ENCODE measurements at places on chromosomes 5 and 9.

DNA sequence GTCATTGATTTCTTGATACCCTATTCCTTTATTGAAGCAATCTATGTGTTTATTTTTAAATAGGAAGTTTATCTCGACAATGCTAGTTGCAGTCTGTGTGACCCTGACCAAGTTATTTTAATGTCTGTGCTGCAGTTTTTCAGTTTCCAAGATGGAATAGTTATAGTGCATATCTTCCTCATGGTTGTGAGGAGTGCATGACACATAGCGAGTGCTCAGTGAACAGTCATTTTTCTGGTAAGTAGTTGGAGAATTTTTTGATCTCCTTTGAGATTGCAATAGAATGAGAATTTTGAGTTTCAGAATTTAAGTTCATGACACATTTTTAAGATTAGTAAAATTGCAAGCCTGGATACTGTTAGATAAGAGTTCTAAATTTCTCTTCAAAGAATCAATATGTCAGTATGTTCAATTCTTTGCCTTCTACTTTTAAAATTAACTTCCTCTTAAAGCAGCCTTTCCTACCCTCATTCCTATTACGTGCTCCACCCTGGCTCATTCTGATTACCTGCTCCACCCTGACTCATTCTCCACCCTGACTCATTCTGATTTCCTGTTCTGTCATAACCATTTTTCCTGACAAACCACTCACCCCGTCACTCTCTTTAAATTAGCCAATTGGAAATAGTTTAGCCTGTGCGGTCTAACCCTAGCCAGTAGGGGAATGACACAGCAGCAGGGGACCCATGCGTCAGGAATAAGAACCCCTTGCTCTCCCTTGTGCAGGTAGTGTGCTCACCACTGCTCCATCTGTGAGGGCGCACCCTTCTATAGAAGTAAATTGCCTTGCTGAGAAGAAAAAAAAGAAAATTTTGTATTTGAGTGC lies 30.7 kb downstream of the SPIN1 start:
- DNase-seq = no peak

- DNase-seq = no peak
Observed at GRCh38 chr9:68493541-68493940, 47.1 kb downstream of the TMEM252 start.

GRCh38 chr9:101325053-101325452 lies 59.8 kb downstream of the BAAT start:
- DNase-seq = no peak

DNA sequence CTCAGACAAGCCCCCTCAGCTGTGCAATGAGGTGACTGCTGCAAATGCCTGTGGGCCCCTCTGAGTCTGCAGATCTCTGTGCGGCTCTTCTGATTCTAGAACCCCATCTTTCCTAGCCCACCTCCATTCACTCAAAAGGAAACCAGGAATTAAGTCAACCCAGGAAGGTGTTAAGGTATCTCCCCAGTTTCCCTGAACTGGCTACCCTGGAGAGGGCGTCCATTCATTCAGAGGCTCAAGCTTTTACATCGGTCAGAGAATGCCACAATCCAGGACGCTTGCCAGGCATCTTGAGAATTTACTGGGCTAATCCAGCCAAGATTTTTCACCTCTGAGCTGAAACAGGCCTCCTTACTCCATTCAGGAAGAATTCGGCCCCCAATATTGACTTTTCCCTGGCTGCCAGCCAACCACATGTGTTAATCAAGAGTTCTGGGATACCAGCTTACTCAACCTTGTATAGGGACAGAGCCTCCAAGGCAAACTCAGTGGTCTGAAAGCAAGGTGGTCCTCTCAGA lies 889 bp upstream of the ADAMTS12 start:
- DNase-seq = peak; percentile 94

DNA sequence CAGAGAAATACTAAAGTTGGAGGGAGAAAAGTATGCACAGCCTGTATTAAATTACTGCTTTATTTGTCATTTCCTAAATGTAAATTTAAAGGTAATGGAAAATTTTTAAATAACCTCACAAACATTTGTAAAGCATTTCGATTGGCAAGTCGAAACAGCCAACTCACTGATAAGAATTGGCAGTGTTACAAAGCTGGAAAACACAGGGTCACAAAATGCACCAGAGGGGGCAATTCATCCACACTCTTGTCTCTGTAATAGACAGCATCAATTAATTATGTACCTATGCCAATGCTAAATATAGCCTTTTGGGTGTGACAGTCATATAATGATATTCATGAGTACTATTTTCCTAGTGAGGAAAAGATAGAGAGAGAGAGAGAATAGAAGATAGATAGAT lies 140.6 kb upstream of the PRLR start:
- DNase-seq = no peak

DNA sequence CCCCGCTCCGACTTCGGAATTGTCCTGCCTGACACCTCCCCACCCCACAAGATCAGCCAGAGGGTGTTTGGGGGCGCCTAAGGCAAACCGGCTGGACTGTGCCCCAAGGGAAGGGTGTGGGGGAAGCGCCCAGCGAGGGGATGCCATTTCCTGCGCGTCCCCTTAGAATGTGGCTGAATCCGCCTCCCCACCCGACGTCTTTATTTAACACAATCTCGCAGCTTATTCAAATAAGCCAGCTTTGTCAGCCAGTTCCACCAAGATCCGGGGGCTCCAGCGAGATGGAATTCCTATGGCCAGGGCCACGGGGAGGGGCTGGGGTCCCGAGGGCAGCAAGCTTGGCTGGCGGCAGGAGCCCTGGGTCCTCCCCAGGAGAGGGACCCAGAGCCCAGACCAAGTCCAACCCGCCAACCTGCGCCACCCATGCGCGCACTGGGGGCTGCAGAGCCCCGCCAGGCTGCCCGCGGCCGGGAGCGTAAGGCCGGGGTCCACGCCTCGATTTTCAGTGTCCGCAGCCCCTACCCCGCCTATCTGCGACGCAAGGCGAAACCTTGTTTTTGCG lies 7.4 kb downstream of the IRX4 start:
- DNase-seq = no peak

GRCh38 chr5:93191035-93191817 lies 389.8 kb downstream of the NR2F1-AS1 start:
- no peak for DNase-seq

- no peak for DNase-seq
Observed at GRCh38 chr9:90009447-90009846, 404.6 kb downstream of the GADD45G start.

GRCh38 chr9:76143834-76144233 lies 250.4 kb downstream of the RFK start:
- no peak for DNase-seq

DNA sequence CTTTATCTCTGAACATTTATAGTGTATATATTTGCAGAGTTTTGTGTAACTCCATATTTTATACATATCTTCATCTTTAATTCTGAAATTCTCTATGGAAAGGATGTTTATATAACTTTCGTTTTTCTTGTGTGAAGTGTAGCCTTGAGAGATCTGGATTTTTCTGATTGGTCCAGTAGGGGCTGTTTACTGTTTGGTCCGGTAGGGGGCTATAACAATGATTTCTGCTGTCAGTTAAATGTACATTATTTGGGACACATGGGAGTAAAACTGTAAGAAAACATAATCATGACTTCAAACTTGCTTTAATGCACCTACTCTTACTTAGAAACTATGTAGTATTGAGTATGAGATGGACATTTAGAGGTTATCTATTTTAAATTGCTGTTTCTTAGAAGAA lies 527.1 kb upstream of the ARRDC3 start:
- DNase-seq = no peak

GRCh38 chr5:78077369-78078068 lies 217.0 kb downstream of the AP3B1 start:
- no peak for DNase-seq

GRCh38 chr5:80711938-80712337 lies 57.2 kb upstream of the DHFR start:
- DNase-seq = no peak

DNA sequence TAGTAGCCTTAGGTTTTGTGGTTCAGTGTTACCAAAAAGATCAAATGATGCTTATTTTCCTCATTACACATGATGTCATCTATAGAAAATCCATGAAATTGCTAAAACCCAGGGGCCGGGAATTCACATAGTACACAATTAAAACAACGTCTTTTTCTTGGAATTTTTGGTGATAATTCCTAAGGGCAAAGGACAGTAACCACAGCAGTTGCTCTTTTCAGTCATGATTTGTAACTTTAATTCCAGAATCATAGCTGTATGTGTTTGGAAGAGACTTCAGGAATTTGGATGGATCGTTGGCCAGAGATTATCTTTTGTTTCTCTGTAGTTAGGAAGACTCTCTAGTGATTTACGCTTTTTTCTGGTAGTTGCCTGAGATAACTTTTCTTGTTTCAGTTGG lies 748.7 kb downstream of the TLE4 start:
- DNase-seq = peak; percentile 7

DNA sequence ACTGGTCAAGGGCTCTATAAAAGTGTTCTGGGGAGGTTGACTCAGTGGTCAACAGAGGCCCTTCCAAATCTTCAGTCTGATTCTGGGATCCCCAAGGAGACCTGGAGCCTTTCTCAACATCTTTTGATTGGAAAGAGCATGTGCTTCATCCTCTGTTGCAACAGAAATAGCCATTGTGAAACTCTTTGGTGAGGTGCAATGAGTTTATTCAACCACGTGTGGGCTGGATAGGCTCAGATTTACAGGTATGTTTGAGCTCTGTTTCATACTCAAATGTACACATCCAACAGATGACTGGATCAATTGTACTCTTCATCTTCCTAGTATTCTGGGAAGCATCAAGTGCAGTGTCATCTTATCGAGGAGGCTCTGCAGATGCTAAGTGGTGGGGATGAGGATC lies 60.5 kb downstream of the CTSL start:
- no peak for DNase-seq

- no peak for DNase-seq
Observed at GRCh38 chr5:154477382-154478223, 424 bp downstream of the HAND1 start.

GRCh38 chr9:137168573-137168903 lies 1.3 kb downstream of the LRRC26 start:
- no peak for DNase-seq

GRCh38 chr5:65142511-65143011 lies 339.2 kb downstream of the ADAMTS6 start:
- DNase-seq = no peak

DNA sequence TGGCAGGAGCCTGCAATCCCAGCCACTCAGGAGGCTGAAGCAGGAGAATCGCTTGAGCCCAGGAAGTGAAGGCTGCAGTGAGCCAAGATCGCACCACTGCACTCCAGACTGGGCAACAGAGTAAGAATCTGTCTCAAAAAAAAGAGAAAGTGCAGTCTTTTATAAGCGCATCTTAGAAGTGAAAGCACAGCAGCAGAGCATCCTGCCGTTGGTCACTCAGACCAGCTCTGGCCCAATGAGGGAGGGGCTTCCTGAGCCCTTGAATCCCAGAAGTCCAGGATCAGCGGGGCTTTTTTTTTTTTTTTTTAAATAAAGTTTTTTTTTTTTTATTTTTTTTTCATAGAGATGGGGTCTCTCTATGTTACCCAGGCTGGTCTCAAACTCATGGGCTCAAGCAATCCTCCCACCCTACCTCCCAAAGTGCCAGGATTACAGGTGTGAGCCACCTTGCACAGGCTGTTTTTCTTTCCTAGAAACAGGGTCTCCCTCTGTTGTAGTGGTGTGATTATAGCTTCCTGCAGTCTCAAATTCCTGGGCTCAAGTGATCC lies 42.3 kb downstream of the NAIF1 start:
- DNase-seq = no peak

DNA sequence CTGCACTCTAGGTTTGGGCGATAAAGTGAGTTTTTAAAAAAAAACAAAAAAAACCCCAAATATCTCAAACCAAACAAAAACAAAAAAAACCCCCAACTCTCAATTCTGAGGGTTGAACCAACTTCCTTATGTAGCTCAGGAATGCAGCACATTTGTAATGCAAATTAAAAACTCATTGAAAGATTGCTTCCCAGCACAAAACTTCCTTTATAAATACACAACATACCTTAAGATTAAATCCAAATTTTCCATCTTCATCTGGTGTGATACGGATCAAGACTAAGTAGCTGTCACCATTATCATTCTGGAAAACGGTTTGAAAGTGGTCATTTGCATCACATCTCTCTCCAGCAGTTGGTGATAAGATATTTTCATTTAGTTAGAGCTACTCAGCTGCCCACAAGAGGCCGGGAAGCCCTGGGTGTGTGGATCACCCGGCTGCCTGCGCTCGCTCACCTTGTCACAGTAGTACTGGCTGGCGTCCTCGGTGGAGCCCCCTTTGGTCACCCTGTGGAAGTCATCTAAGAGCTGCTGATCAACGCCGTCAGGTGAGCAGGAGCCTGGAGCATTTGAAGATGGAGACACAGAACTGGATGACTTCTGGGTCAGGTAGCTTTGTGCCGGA lies 88.2 kb downstream of the PTPN3 start:
- no peak for DNase-seq

Data from skeletal muscle cell (primary cell).